ENCODE measurements at places on chromosomes 16 and 17.

- no peak for DNase-seq
These were observed 26.1 kb downstream of the LGALS3BP start for GRCh38 chr17:78953356-78954350.

DNA sequence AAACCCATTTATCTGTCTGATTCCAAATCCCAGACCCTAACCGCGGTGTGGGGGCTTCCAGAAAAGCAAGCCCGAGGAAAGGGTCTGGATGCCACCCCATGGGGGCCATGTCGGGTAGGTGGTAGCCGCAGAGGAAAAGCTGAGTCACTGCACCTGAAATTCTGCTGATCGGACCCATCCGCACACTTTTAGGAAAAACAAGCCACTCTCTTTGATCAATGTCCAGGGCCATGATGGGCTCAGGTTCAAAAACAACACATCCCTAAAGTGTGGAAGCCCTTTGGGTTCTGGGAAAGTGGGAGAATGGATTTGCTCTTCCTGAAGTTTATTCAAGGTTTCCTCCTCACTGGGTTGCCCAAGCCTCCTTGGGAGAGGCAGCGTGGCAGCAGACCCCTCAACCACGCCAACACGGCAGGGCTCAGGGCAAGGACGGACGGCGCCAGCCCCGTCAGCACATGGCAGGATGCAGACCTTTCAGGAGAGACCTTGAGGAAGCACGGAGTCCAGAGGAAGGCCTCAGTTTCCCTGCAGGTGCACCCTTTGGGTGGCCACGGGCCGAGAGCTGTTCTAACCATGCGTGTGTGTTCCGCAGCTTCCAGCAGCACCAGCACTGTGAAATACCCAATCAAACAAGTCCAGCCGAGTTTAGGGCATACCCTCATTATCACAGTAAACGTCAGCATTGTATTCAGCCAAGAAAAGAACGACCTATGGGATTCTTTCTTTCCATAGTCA is 367.0 kb downstream of the FOXL1 start:
- no peak for DNase-seq

DNA sequence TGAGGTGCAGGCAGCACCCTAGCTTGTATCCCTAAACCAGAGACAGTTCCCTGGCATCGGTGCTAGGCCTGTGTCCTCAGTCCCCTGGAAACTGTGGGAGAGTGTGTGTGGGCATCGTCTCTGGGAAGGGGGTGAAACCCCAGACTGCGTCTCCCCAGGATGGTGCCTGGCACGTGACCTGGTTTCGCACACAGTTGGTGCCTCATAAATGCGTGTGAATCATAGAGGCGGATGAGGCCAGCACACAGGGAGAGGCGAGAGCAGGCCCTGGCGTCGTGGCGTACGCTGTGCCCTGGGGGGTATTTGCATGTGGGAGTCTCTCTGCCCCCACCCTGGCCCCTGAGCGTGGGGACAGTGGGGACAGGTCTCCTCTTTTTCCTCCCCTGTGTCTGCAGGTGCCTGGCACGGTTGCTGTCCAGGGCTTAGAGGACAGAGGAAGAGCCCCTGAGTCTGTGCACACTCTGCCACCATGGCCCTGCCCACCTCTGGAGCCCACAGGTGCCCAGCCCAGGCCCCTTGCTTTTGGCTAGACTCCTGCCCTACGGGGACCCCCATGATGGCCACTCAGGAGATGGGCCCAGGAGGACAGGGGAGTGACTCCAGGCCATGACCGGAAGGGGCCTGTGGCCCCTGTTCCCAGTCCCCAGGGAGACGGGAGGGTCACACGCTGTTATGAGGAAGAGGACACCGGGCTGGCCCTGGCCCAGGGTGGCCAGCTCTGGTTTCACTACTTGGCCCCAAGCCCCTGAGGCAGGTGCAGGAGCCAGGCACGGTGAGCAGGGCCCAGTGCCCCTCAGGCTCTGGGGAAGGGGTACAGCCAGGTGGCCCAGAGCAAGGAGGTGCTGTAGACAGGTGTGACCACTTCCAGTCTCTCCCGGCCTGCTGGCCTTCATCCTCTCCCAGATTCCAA is 1.3 kb upstream of the FSCN2 start:
- DNase-seq = no peak

- DNase-seq = peak; percentile 10
These were observed 269.7 kb upstream of the ASIC2 start for GRCh38 chr17:33562792-33563191.

DNA sequence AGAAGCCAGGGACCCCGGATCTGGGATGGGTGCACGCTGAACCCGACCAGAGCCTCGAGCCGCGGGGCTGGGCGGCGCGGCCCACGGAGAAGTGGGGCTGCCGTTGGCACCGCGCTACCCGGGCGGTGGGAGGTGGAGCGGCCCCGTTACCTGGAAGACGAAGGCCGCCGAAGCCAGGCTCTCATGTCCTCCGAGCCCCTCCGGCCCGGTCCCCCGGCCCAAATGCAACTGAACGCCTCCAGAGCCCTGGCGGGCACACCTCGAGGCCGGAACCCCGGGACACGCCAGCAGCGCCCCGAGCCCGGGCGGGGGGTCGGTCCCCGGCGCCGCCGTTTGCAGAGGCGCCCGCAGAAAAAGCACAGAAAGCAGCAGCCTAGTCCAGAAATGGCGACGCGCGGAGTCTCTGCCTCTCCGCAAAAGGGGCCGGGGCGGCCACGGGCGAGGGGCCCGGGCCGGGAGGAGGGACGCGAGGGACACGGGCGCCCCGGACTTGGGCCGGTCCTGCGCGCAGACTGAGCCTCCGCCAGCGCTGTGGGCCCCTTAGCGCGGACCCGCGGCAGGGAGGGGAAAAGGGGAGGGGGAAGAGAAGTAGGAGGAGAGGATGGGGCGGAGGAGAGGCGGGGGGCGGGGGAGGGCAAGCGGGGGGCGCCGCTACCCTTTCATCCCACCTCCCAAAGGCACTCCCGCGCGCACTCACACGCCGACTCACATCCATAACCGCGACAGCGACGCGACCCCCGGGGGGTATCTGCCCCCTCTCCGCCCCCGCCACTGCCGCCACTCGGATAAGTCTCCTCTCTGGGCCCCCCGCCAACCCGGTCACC is 1.4 kb downstream of the AXIN2 start:
- DNase-seq = peak; percentile 65

- no peak for DNase-seq
These were observed 7.1 kb downstream of the FBRS start for GRCh38 chr16:30665155-30665829.

DNA sequence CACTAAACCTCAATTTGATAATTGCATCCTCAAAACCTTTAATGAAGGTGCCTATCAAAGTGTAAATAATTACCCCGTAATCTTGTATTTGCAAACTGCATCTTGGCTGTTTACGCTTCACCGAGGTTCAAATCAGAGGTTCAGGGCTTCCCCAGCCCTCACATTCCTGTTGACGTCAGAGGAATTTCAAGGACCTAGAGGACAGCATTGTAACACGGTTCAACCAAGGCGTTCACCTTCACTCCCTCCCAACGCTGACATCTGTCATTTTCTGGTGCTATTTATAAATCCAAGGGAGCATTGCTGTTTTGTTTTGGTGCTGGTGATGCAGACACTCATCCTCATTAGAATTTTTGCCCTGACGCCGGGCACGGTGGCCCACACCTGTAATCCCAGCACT is 691.6 kb upstream of the RBFOX1 start:
- DNase-seq = no peak

DNA sequence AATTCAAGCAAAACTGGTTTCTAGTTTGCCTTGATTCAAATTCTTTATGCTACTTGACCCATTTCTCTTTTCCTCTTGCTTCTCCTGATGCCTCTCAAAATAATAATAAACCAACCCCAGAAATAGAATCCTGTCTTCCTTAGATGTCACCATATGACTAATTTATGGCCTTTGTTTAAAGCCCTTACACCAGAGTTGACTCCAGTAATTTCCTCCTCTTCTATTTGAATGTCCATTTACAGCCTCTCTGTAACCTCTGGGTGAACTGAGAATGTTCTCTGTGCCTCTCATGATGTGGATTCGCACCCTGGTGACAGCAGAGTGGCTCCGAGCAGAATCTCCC is 31.5 kb downstream of the ZFHX3 start:
- peak; percentile 66 for DNase-seq

DNA sequence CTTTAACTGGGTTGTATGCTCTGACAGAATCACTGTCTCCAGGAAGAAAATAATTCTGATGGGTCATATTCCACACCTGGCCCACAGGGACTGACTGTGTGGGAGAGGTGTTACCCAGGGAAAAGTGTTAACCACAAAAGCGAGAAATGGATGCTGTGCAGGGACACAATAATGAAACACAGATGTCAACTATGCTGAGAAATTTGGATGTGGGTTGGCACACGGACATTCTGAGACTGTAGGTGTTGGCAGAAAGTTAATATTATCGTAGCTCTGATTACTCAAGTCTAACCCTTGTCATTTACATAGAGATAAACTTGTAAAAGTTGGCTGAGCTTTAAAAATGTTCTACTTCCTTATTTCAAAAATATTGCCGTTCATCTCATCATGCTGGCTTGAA is 19.6 kb downstream of the TMC5 start:
- peak; percentile 75 for DNase-seq

GRCh38 chr17:79565606-79566250 is 45.1 kb downstream of the RBFOX3 start:
- DNase-seq = no peak

DNA sequence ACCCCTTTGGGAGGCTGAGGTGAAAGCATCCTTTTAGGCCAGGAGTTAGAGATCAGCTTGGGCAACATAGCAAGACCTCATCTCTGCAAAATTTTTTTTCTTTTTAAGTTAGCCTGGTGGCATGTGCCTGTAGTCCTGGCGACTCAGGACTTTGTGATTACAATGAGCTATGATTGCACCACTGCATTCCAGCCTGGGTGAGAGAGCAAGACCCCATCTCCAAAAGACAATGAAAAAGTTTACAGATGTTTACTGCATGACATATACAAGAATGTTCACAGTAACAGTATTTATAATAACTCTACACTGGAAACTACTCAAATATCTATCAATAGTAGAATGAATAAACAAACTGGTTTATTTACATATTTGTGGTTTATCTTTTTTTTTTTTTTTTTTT is 33.1 kb upstream of the CCL22 start:
- DNase-seq = no peak

GRCh38 chr16:86337581-86338402 is 172.5 kb upstream of the FOXF1 start:
- no peak for DNase-seq

- DNase-seq = no peak
These were observed 33.5 kb downstream of the KANSL1 start for GRCh38 chr17:46159686-46160085.

GRCh38 chr16:31063843-31064611 is 10.0 kb downstream of the ZNF668 start:
- no peak for DNase-seq

GRCh38 chr16:55697867-55698266 is 42.1 kb downstream of the SLC6A2 start:
- DNase-seq = no peak

- DNase-seq = no peak
These were observed 329.2 kb downstream of the HS3ST3B1 start for GRCh38 chr17:14630046-14630445.

DNA sequence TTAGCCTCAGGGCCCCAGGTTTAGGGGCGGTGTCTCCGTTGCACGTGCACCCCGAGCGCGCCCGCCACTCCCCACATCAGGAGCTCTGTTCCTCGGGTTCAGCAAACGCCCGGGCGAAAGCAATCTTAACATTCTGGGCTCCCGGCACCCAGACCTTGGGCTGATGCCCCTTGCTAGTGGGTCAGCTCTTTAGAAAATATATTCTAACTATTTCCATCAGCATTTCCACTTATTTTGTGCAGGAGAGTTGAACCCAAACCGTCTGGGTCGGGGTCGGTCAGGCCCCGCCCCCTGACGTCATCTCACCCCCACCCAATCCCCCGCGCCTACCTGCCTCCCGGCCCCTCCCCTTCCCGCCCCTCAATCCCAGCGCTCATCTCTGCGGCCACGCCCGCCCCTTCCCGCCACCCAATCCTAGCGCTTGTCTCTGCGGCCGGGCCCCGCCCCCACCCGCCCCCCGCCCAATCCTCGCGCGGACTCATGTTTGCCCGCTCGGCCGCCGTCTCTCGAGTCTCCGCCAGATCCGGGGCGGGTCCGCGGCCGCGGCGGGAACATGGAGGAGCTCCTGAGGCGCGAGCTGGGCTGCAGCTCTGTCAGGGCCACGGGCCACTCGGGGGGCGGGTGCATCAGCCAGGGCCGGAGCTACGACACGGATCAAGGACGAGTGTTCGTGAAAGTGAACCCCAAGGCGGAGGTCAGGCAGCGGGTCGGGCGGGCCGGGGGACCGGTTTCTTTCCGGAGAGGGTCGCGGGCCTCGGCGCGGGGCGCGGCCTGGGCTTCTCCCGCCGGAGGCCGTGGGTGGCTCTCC is at the start of gene FN3KRP:
Gene FN3KRP, plus strand, starts transcription at position 504 of the 808 bp plus-strand sequence. Its CDS starts 50 bp downstream, at position 554.
- peak; percentile 97 for DNase-seq

DNA sequence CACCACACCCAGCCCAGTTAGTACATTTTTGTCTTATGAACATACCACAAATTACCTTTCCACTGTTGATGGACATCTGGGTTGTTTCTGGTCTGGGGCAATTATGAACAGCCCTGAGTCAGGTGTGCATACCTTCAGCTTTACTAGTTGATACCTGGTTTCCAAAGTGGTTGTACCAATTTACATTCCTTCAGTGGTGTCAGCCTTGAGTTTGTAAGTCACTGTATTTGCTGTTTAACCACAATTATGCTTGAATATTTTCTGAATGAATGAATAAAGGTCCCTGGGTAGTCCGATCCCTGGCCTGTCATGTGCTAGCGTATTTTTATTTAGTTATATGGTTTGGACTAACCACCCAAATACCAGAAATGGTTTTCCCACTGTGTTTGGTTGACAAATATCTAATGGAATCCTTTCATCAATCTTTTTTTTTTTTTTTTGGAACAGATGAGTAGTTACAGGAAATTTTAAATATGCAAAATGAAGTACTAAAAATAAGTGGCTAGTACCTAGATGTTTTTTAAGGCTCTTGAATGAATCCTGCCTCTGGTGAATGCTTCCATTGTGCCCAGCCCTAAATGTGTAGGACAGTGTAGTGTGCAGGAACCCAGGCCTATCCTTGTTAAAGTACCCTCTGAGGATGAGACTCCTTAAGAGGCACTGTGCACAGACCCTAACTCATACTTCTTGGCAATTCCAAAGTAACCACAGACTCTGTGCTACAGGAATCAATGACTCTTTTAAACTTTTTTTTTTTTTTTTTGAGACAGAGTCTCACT is 3.7 kb downstream of the DUSP14 start:
- DNase-seq = no peak

DNA sequence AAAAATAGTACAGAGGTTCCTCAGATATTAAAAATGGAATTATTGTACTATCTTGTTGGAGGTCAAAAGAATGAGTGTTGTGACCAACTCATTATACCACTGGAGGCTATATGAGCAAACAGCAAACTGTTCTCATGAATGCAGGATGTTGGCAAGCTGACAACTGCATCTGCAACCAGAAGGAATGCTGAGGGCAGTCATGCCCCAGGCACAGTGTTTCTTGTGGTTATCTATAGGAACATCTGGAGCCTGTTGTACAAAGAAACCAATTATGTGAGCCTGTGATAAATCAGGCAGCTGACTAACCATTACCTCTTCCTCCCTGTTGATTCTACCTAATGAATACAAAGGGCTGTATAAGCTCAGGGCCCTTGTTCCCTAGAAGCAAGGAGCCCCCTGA is 2057.1 kb downstream of the TP53TG3F start:
- no peak for DNase-seq

Measured in small intestine (tissue), 16 donors.